ENCODE measurements at places on chromosomes 1 and 21.

DNA sequence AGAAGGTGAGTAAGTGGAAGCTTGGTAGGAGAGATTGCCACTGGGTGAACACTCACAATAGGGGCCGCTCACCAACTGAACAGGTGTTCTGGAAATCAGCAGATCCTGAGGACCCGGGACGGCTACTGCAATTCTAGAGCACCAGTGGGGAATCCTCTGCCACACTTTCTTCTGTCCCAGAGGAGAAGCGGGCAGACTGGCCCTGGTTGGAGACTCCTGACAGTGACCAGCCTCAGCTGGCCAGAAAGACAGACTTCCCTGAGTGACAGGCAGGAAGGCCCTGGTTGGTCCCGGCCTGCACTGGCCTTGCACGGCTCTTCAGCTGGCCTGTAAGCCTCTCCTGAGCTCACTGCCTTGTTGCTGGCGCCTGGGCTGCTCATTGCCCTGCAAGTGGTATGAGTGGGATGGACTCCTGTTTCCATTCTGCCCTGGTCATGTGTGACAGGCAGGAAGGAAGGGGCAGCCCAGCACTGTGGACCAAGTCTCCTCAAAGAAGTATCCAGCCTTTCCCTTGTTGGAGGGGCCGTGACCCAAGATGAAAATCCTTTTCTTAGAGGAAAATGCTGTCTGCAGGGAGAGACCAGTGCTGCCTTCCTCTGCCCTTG, 34.5 kb downstream of the MAN1C1 start:
- DNase-seq: no peak

DNA sequence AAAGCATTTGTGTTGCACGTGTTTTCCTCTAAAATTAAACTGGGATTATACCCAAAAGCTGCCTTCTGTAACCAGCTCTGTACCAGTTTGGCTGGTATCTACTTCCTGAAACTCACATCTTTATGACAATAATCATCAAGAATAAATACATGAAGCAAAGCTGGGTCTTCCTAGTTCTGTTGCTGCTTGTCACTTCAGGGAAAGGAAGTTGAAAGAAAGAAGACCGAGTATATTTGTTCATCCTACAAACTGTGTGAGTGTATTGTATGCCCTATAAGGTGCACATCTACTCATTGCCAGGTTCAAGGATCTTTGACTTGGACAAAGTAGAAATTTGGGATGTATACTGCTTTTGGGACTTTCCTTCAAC, 29.1 kb upstream of the IFNGR2 start:
- no peak for DNase-seq

DNA sequence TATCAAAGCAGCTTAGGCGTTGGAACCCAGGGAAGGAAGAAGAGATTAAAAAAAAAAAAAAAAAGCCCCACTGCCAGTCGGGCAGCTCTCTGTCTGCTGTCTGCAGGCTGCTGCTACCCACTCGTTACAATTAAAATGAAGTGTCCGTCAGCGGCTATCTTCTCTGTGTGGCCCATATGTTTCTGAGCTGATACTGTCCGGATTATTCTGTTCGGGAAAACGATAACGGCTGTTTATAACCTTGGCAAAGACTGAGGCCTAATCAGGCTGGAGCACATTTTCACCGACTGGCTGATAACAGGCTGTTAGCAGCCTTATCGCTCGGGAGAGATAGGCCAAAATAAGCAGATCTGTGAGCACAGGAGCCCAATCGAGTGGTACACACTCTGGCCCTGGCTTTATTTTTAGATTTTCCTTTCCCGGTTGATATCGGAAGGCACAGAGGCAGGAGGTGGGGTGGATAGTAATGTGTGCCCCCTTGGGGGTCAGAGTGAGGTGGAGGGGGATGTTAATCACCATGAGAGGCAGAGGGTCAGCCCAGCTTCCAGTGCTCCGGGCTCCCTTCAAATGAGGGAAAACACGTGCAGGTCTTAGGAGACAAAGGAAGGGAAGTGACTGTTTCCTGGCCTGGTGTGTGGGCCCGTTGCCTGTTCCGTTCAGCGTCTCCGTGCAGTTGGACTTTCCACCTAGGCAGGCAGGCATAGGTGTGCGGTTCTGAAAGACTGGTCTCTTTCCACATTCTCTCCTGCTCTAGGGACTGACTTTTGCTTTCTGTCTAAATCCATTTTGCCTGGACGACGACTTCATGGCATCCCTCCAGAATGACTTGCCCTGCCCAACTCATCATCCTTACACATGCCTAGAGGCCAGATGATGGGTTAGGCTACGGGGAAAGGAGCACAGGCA, 153.4 kb downstream of the PBX1 start:
- no peak for DNase-seq

GRCh38 chr1:209723756-209724693, 19.4 kb downstream of the HSD11B1 start:
- no peak for DNase-seq

DNA sequence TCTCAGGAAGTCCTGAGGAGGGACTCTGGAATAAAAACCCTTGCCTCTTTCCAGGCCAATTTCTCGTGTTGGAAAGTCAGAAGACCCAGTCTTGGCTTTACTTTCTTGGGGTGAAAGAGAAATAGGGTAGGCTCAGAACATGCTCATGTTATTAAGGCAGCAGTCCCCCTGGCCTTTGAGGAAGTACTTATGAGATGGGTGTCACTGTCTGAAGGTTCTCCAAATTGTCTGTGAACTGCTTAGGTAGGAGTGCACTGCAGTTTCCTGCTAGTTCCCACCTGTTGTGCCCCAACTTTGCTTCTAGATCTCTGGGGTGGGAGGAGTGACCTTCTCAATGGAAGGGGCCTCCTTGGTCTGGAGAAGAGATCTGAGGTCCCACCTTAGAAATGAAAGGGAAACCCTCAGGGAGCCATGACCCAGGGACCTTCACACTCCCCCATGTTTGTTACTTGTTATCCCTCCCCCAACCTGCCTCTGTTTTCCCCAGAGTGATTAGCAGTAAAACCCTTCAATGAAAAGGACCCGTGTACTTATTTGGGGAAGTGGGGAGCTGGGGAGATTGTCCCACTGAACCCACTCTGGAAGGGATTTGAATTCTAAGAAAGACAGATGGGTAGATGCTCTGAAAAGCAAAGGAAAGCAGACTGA, 5.7 kb downstream of the ZNF691 start:
- DNase-seq: no peak

GRCh38 chr1:33007190-33008050, 29.3 kb downstream of the AK2 start:
- peak; percentile 88 for DNase-seq

DNA sequence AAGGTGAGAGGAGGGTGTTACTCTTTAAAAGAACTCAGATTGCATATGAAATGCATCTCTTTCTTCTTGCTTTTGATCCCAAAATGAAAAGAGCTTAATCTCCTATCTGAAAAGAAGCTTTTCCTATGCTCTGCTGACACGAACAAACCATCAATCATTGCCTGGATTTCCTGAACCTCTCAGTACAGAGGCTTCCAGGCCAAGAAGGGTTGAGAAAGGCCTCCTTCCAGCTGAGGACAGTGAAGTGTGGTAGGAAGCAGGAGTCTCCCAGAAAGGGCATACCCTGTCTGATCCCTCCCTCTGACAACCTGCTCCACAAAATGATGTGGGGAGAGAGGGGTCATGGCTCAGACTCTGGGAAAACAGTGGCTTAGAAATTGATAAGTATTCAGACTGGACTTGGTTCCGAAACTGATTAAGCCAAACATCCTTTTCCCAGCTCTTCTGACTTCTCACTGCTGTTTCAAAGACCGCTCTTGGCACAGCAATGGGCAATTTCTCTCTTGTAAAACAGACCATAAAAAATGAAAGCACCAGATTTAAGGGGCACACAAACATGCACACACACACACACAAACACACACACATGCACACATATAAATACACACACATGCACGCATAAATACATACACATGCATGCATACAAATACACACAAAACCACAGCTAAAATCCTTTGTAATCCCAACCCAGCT, 310.3 kb downstream of the SIPA1L2 start:
- no peak for DNase-seq

GRCh38 chr1:225944951-225945350, 3.9 kb upstream of the LEFTY2 start:
- no peak for DNase-seq

- no peak for DNase-seq
Observed at GRCh38 chr1:53378061-53378460, 50.2 kb upstream of the LRP8 start.

DNA sequence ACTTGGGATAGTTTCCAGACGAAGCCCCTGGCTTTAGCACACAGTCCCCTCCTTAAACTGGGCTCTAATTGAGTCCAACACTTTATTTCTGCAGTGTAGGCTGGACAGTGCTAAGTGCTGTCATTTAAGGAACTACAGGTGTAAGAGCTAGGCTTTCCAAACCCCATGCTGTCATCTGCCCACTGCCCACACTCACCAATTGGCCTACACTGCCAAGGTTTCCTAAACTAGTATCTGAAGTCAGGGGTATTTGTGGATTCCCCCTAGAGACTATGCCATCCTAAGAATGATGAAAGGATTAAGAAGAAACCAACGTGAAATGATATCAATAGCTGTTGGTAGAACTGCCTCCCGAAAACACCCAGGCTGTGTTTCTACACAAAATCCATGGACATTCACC, 160.9 kb downstream of the TBX15 start:
- DNase-seq: no peak

GRCh38 chr1:30419831-30420230, 303.6 kb downstream of the MATN1 start:
- DNase-seq: no peak

- peak; percentile 30 for DNase-seq
Observed at GRCh38 chr1:19390901-19391595, 78.9 kb downstream of the SLC66A1 start.

DNA sequence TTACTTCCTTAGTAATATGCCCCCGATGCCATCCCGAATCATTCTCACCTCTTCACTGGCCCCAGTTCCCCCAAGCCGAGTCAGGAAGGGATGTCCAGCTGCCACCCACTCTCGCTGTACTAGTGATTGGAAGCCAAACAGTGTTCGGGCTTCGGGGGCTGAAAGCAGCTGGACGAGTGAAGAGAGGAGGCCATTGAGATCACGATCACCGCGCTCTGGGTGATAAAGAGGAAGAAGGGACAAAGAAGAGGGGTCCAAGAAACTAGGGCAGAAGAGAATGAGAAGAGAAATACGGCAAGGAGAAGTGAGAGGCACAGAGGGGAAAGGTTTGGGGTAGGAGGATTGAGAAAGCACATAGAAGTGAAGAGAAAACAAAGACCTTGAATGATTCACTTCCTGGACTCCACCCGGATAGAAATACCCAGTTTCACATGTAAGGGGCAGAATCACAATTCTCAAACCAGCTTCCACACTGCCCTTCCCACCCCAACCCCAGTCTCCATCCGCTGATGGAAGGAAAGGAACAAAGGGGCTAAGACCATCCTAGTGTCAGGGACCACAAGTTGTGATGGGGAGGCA, 3.7 kb upstream of the SF3B4 start:
- DNase-seq: no peak

GRCh38 chr1:111638320-111638719, 18.7 kb downstream of the RAP1A start:
- DNase-seq: no peak

DNA sequence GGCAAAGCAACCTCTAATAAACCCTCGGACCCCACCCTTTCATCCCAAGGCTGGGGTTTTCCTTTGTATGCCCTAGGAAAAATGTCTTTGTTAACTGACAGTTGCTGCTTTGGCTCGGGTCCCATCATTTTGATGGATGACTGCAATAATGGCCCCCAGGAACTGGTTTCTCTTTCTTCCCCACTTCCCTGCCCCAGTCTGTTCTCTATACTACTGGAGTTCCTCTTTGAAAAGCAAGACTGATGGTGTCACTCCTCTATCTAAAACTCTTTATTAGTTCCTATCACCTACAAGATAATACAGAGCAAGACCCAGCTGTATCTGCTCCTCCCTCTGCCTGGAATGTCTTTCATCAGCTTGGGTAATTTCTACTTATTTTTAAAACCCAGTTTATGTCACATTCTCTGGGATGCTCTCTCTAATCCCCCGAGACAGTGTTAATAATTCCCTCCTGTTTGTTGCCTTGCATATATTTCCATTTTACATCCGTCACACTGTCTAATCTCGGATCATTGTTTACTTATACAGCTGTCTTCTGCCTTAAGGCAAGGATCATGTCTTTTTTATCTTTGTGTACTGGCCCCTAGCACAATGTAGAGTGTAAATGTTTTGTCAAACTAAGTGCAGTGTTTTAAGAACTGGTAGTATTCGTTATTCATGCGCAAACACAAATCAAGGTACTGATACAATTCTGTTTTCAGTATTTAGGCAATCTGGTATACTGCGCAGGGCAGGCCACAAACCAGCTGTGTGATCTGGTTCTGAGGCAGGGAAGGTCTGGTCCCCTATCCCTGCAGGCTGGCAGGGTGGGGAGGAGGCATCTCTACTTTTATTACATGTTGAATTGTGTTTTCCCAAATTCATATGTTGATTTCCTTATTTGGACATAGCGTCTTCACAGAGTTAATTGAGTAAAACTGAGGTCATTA, 16.1 kb downstream of the SLAMF1 start:
- no peak for DNase-seq

- no peak for DNase-seq
Observed at GRCh38 chr1:66752000-66752592, at the start of gene DYNLT5. Gene DYNLT5, plus strand, starts transcription at chr1:66752459. Its CDS starts 2,200 bp downstream, at chr1:66754659.

DNA sequence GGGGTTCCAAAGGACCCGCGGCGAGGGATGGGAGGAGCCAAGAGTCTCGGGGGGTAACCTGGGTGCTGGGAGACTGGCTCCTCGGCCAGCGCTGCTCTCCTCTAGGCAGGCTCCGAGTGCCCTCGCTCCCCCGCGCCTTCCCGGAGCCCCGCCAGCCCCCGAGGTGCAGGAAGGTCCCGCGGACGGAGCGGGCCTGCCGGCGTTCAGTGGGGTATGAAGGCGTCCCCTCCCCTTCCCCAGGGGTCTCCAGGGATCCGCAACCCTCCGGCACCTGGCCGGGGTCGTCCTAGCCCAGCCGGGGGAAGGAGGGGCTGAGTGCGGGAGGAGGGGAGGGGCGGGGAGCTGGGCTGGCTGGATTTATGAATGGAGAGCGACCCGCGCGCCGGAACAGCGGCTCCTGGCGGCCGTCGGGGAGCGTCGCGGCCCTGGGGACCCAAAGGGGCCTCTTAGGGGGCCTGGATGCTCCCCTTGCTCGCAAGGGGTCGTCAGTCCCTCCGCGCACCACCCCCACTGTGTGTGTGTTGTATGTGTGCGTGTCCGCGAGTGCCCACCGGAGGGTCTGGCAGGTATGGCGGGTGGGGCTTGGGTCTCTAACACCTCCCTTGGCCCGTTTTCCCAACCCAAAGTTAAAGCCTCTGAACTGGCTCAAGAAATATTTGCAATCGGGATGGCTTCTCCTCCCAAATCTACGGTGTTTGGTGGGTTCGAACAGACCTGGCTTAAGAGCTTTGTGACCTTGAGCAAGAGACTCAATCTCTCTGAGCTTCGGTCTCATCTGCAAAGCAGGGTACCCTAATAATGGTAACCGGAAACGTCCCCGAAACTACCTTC, 642 bp downstream of the HCRTR1 start:
- no peak for DNase-seq

DNA sequence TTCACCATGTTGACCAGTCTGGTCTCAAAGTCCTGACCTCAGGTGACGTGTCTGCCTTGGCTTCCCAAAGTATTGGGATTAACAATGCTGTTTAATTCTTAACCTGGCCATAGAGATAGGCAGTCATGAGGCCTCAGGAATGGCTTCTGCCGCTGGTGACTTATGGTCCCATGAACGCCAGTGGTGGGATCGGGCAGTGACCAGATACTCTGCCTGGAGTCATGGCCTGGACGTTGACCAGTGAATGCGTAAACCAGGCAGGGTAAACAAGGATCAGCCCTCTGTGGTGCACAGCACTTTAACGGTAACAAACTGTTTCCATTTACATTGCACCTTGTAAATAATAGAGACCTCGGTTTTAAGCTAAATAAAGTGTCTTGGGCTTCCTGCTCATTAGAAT, 23.0 kb downstream of the MTARC1 start:
- no peak for DNase-seq

GRCh38 chr1:236913371-236914037, 90.7 kb downstream of the MT1HL1 start:
- DNase-seq: no peak

GRCh38 chr21:35179990-35180540, 131.0 kb upstream of the RUNX1 start:
- no peak for DNase-seq

Measured in RKO (cell line).